ENCODE measurements at places on chromosomes 2 and 18. TPM values are rescaled to one million over a fixed set of nuclear protein-coding genes. Genes with fewer than 3 reads are reported as not detected.

- no peak for DNase-seq
Observed at GRCh38 chr2:199798831-199799580, 52.0 kb downstream of the FTCDNL1 start.

Gene E2F6
- polyA plus RNA-seq = 9.3 TPM

GRCh38 chr2:12057436-12058166, 311.2 kb downstream of the LPIN1 start:
- DNase-seq = no peak

DNA sequence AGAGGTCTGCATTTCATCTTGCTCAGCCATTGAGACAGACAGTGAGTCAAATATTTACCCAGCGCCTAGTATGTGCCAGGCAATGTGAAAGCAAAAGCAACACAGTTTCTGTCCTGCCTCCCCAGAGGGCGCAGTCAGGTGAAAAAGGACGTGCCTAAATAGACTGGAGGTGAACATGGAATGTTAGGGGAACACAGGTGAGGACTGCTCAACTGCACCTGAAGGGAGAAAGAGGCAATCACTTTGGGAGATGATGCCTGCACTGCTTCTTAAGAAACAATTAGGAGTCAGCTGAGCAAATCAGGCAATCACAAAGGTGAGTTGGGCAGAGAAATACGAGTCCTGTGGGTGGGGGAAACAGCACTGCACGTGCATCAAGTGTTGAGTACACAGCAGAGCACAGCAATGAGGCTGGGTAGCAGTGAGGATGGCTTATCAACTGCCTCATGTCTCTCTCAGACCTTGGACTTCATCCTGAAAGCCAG, 218.3 kb upstream of the SMAD7 start:
- DNase-seq = no peak

- no peak for DNase-seq
Observed at GRCh38 chr2:186946896-186947467, 98.0 kb upstream of the ZSWIM2 start.

Gene CPS1
- 33.0 TPM for polyA plus RNA-seq

- DNase-seq = peak; percentile 23
Observed at GRCh38 chr2:12397854-12398253, 318.9 kb upstream of the TRIB2 start.

GRCh38 chr2:72040629-72041571, 106.8 kb downstream of the CYP26B1 start:
- DNase-seq = peak; percentile 61

Gene TBC1D8
- polyA plus RNA-seq = 10.4 TPM

GRCh38 chr18:42275138-42275535, 320.1 kb downstream of the PIK3C3 start:
- no peak for DNase-seq

Gene FEV
- not detected for polyA plus RNA-seq

Gene IMMT
- 91.5 TPM for polyA plus RNA-seq

- no peak for DNase-seq
Observed at GRCh38 chr2:119857742-119858141, 98.0 kb downstream of the PTPN4 start.

Gene GPR17
- polyA plus RNA-seq = not detected

- DNase-seq = no peak
Observed at GRCh38 chr2:190158798-190159434, 96.4 kb upstream of the MSTN start.

GRCh38 chr2:151336863-151337371, 20.5 kb upstream of the TNFAIP6 start:
- DNase-seq = no peak

Gene TMEM37
- 0.13 TPM for polyA plus RNA-seq

Gene MAPK4
- polyA plus RNA-seq = not detected

GRCh38 chr2:46722142-46722541, 193.5 kb downstream of the MCFD2 start:
- no peak for DNase-seq

DNA sequence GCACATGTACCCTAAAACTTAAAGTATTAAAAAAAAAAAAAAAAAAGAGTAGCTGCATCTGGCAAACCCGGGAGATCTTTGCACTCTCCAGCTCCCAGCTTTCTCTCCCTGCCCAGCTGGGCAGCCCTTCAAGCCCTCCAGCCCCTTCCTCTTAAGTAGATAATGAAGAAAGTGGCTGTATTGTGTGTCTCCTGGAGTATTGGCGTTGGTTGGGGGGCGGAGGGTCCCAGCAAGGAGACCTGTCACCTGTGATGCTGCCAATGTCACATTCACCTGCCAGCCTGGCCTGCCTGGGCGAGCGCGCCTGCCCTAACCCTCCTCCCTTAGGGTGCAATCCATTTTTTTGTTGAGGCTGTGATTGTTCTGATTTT, 2.0 kb downstream of the C2orf72 start:
- DNase-seq = no peak

- DNase-seq = no peak
Observed at GRCh38 chr2:38390947-38391346, 13.9 kb upstream of the ATL2 start.

Gene PLEK
- polyA plus RNA-seq = 0.28 TPM

Gene UPP2
- not detected for polyA plus RNA-seq

DNA sequence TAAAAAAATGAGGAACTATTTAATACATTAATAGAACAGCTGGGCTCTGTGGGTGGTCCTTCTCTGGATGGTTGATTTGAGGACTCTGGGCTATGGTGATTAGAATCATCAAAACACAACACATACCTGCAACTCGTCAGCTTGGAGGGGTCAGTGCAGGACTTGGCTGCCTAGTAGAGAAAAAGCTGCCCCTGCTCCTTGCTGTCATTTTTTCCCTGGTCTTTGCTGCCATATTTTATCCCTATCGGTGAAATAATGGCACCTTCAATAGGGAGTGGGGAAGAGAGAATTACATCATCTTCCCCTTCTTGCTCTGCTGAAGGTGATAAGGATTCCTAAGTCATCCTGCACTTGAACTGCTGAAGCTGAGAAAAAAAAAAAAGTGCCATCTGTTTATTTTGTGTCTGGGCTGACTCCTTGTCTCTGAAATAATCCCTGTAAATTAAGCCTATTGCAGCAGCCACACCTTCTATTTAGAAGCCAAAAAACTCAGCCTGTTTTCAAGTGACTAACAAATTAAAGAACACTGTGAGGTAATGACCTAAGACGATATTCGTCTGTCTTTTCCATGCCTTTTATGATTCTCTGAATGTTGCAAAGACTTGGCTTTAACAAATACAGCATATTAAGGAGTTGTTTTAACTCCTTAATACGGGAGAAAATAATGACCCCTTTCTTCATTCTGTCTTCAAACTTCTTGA, 89.3 kb downstream of the ACVR1 start:
- no peak for DNase-seq

DNA sequence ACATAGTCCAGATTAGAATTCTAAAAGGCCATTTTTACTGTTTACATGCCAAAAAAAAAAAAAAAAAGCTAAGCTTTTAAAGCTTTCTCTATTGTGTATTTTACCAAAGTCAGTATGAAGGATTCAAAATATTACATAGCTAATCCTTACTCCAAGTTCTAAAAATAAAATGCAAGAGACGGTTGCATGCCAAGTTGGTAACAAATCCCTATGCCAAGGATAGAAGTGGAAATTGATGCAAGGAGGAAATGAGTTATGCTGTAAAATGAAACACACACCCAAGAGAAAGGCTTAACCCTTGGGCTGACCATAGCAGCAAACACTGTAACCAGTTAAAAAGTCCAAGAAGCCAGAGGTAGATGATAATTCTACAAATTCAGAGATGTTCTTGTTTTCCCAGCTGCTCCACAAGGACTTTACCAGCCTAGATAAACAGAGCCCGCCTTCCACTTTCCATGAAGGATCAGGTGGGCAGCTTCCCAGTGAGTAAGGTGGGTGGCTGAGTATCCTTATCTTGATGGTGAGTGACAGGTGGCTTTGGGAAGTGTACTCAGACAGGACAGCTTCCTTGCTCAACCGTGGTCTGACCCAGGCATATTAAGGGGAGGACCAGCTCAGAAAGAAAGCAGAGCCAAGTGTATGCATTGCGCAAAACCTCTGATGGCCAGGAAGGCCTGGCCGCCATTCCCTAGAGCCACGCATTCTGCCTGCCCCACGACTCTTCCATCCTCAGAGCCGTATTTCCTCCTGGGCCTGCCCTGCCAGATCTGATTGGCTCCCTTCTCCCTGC, 34.4 kb downstream of the ATP8B1 start:
- no peak for DNase-seq

DNA sequence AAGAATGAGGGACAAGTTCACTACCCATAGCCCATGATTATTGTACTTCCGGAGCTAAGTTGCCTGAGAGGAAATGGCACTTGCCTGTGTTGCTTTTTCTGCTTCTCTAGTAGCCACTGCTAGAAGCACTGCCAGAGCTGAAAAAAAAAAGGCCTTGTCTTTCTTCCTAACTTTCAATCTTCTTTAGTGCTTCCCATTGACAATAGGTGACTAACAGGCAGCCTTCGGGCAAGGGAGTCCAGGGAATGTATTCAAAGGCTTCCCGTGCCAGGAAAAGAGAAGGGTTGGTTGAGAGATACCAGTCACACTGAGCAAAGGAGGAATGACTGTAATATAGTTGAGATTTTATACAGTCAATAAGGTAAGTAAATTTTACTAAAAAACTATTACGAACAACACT, 242.0 kb downstream of the CALCRL start:
- DNase-seq = no peak

Data from keratinocyte (primary cell).